ENCODE measurements at places on chromosomes 7 and 10. TPM values are rescaled to one million over a fixed set of nuclear protein-coding genes. Genes with fewer than 3 reads are reported as not detected.

DNA sequence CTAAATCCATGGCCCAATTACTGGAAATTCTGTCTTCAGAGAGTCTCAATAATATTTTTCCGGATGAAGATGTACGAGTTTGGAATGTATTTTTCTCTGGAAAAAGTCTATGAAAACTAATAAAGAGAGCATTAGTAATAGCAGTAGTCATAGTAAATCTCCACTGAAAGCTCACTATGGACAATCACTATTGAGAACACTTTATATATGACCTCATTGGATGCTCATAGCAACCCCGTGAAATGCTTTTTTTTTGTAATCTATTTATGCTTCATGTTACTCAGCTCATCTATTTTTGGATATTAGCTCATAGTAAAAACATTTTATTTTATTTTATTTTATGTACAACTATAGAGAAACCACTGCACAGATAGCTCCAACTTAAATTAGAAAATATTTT, 94.3 kb upstream of the MYO3A start:
- DNase-seq = no peak

The MPLKIP gene
- 36.6 TPM for total RNA-seq

- DNase-seq = no peak
Observed at GRCh38 chr10:4740471-4740870, 85.5 kb upstream of the AKR1E2 start.

GRCh38 chr10:117541405-117541908, 1.1 kb upstream of the EMX2 start:
- no peak for DNase-seq

The MOGAT3 gene
- not detected for total RNA-seq

All from SK-MEL-5 (cell line).